ENCODE measurements at places on chromosomes 11 and 22.

DNA sequence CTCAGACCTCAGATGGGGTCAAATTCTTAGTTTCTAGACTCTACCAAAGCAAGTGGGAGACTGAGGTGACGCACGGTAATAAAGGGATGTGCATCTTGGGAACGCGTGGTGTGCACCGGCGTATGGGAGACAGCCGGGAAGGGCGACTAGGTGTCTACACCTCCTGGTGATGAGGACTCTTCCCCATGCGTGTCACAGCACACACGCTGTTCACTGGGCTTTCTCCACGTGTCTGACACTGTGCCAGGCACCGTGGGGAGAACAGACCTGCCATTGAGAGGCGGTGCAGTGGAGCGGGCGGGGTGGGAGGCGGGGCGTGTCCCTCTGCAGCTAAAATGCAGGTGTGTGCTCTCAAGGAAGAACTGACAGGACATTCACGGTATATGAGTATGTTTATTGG, 5.3 kb downstream of the FXYD6 start:
- H3K27me3 ChIP-seq, result peaks cover 72% of the 10 kb centered on the region
- no peak overlapping the region for H3K4me3 ChIP-seq
- H3K27ac ChIP-seq, result no peak overlapping the region
- H3K36me3 ChIP-seq, result peaks cover 2% of the 10 kb centered on the region
- no peak for DNase-seq

DNA sequence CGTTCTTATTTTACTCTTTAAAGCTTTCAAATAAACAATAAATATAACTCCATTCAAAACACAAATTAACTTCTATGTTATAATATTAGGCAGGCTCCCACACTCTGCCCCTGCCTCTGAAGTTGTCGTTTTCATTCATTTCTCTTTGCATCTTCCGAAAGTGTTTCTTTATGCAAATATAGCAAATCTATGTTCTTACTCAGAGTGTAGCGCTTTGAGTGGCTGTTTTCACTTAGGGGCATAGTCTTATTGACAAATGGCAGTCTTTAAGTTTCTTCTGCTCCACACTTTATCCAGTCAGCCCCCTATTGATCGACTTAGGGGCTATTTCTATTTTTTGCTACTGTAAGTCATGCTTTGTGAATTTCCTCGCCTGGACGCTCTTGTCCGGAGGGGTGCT, 45.3 kb upstream of the RTL6 start:
- peaks cover 84% of the 10 kb centered on the region for H3K27me3 ChIP-seq
- no peak overlapping the region for H3K27ac ChIP-seq
- peaks cover 5% of the 10 kb centered on the region for H3K4me1 ChIP-seq
- peaks cover 2% of the 10 kb centered on the region for H3K36me3 ChIP-seq
- H3K4me3 ChIP-seq, result no peak overlapping the region

DNA sequence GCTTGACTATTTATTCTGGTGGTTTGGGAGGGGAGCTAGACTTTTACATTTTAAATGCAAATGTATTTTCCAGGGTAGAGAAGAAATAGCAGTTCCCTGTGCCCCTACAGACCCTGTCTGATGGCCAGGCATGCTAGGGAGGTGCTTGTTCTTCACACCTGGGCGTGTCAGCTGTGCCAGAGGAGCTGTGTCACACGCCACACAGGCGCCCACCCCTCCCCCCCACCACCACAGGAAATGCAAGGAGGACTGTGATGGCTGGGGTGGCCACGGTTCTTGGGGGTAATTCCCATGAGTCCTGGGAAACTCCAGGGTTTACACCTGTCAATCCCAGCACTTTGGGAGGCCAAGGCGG, 82.2 kb downstream of the FLI1 start:
- H3K4me3 ChIP-seq, result peak overlapping the region; percentile 40
- H3K27me3 ChIP-seq, result no peaks in the 10 kb centered on the region
- H3K27ac ChIP-seq, result peak overlapping the region; percentile 95
- peaks cover 63% of the 10 kb centered on the region for H3K4me1 ChIP-seq

DNA sequence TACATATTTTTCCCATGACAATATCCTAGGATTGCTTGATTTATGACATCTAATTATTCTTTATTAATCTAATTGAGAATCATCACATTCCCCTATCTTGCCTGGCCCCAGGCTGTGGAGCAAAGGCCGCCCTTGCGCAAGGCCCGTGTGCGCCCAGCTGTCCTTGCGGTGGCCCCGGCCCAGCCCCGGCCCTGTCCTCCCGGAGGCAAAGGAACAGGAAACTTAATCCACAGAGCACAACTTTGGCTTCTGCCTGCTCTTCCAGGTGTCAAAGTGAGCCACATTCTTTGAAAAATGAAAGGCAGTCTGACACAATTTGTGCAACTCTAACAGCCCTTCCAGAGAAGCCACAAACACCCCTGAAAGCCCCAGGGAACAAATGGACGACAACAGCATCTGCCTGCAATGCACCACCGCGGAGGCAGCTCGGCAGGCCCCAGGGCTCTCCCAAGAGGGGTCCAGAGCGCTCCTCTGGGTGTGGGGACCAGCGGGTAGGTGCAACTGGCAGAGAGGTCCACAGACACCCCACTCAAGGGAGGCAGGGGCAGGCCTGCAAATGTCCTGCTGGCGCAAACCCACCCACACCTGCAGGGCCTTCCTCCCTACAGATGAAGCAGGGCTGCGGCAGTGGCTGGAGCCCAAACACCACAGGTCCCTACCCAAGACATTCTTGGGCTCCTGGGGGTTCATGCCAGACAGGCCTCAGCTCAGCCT, 30.3 kb downstream of the GNB1L start:
- DNase-seq, result no peak
- H3K4me3 ChIP-seq, result no peak overlapping the region
- no peak overlapping the region for H3K27ac ChIP-seq

DNA sequence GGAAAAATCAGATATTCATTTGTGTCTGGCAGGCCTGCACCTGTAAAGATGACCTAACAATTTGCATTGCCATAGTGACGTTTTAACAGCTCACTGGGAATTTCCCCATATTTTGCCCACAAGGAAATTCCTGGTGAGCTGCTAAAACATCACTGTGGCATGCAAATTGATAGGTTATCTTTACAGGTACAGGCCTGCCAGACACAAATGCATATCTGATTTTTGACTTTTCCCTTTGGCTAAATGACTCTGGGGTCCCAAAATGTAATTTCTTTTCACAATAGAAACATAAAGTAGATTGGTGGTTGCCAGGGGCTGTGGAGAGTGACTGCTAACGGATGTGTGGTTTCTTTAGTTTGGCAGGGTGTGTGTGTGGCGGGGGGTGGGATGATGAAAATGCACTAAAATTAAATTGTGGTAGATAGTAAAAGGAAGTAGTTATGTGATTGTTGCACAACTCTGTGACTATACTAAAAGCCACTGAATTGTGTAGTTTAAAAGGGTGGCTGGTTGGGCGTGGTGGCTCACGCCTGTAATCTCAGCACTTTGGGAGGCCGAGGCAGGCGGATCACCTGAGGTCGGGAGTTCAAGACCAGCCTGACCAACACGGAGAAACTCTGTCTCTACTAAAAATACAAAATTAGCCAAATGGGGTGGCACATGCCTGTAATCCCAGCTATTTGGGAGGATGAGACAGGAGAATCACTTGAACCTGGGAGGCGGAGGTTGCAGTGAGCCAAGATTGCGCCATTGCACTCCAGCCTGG, 18.5 kb upstream of the FEZ1 start:
- peak overlapping the region; percentile 57 for H3K4me3 ChIP-seq
- H3K36me3 ChIP-seq, result peaks cover 16% of the 10 kb centered on the region
- H3K4me1 ChIP-seq, result peaks cover 45% of the 10 kb centered on the region
- H3K27ac ChIP-seq, result peak overlapping the region; percentile 97
- no peaks in the 10 kb centered on the region for H3K27me3 ChIP-seq
- peak; percentile 55 for DNase-seq

GRCh38 chr11:7673724-7674434, 579 bp upstream of the CYB5R2 start:
- no peaks in the 10 kb centered on the region for H3K36me3 ChIP-seq
- no peaks in the 10 kb centered on the region for H3K4me1 ChIP-seq
- peaks cover 78% of the 10 kb centered on the region for H3K27me3 ChIP-seq
- H3K27ac ChIP-seq, result no peak overlapping the region

DNA sequence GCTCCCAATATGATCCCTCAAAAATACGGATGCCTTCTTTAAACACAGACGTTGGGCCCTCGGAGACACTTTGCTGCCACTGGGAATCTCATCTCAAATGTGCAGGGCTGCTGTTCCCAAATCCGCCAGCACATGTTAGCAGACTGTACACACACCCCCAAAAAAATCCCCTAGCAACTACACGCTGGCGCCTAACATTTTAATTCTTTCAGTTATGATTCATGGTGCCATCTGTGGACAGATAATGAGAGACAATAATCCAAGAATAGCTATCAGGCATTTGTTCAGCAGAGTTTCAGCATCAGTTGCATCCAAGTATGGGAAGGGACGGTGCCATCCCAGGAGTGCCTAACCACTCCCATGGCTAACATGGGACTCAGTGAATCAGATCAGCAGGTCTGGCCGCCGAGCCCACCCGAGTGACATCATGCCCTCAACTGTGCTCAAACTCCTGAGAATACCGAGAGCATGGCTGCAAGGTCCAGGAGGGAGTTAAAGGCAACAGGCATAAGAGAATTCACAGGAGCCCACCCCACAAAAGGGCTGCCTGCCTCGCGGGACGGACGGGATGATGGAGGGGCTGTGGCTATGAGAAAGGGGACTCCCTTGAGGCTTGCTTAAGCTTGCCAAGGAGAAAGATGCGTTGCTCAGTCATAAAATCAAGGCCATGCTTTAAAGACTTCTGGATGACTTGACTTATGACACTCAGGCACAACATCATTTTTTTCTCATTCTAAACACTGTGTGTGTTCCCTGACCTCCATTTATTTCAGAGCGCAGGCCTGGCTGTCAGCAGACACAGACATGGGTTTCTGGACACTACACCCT, 337.0 kb downstream of the SHANK2 start:
- no peak for DNase-seq
- no peak overlapping the region for H3K27ac ChIP-seq
- H3K4me3 ChIP-seq, result no peak overlapping the region
- H3K36me3 ChIP-seq, result peaks cover 4% of the 10 kb centered on the region
- no peaks in the 10 kb centered on the region for H3K4me1 ChIP-seq

DNA sequence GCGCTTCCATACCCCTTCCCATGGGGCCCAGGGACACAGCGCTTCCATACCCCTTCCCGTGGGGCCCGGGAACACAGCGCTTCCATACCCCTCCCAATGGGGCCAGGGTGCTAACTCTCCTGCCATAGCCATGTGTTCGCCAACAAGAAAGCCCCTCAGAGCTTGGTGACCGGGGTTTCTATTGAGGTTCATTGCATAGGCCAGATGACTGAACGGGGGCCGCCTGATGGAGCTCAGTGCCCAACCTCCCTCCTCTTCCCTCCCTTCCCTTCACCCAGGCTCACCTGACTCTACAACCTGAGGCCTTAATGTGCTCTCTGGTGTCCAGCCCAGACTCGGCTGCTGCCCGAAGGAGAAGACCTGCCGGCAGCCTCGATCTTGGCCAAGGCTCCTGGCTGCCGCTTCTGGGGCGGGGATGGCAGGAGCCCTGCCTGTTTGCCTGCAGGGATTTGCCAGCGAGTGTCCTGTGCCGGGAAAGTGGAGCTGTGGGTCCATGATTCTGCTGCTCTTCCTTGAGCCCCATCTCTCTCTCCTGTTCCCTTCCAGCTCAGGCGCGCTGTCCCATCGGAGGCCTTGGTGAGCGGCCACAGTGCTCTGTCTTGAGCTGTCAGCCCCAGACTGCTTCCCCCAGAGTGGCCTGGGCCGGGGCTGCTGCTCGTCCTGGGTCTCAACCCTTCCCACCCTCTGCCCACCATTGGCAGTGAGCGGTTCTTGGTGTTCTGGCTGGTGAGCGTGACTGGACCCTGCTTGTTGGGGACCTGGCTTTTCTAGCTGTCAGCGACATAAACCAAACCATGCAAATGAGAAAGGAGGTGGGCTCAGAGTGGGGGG, 267.0 kb downstream of the TBC1D22A start:
- H3K27me3 ChIP-seq, result no peaks in the 10 kb centered on the region
- H3K4me1 ChIP-seq, result peaks cover 16% of the 10 kb centered on the region
- no peak for DNase-seq
- H3K27ac ChIP-seq, result peak overlapping the region; percentile 6
- H3K4me3 ChIP-seq, result no peak overlapping the region
- peaks cover 3% of the 10 kb centered on the region for H3K36me3 ChIP-seq

DNA sequence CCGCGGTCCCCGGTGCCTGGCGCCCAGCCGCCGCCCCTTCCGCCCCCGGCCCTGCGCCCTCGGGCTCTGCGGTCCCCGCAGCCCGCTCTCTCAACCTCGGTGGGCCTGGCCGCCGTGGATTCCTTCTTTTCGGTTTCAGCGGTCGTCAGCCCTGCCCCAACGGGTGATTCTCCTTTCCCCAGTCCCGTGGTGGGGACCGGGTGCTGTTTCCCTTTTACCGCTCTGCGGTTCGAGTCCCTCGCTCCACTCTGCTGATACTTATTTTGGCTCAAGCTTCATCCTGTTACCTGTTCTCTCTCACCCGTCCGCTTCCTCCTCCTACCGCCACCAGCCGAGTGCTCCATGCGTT, 494 bp downstream of the ZDHHC5 start:
- no peak for DNase-seq
- H3K4me1 ChIP-seq, result peaks cover 42% of the 10 kb centered on the region
- peak overlapping the region; percentile 99 for H3K4me3 ChIP-seq
- peaks cover 45% of the 10 kb centered on the region for H3K36me3 ChIP-seq
- peak overlapping the region; percentile 98 for H3K27ac ChIP-seq

DNA sequence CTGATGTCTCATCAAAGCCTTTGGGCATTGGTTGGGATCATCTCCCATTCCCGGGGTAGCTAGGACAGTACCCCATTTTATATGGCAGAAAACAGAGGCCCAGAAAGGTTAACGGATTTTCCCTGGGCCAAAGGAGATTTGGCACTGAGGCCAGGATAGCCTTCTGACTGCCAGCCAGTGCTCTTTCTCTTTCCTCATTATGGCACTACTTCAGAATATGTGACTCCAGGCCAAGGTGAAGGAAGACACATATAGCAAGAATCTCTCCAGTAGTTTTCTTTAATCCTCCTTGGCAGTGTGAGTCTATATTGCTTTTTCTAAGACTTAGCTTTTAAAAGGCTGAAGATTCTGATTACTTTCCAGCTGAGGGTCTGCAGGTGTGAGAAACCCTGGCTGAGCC, 94.8 kb upstream of the AMOTL1 start:
- no peak for DNase-seq
- H3K27me3 ChIP-seq, result peaks cover 21% of the 10 kb centered on the region
- H3K36me3 ChIP-seq, result no peaks in the 10 kb centered on the region

GRCh38 chr11:14727746-14728145, 84.1 kb downstream of the PDE3B start:
- H3K27me3 ChIP-seq, result no peaks in the 10 kb centered on the region
- H3K4me1 ChIP-seq, result peaks cover 21% of the 10 kb centered on the region
- no peak for DNase-seq
- H3K4me3 ChIP-seq, result peak overlapping the region; percentile 1
- peaks cover 3% of the 10 kb centered on the region for H3K36me3 ChIP-seq

DNA sequence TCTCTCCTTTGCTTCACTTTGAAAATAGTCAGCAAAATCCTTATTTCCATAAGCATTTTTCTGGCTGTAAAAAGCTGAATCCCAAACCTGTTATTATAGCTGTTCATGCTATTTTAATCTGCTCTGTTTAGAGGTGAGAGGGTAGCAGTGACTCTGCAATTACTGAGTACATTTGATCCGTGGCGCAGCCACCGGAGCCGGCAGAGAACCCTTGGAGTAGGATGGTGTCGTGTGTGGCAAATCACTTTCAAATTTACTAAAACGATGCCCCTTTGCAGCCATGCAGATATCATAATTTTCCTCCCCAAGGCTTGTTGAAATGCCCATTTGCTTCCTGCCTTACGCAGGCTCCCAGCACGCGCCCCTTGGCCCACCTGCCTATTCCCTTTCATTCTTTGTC, 69.6 kb downstream of the ZBTB16 start:
- H3K36me3 ChIP-seq, result peaks cover 22% of the 10 kb centered on the region
- no peak for DNase-seq
- peak overlapping the region; percentile 68 for H3K4me3 ChIP-seq
- peaks cover 46% of the 10 kb centered on the region for H3K4me1 ChIP-seq
- H3K27me3 ChIP-seq, result peaks cover 11% of the 10 kb centered on the region
